ENCODE measurements at places on chromosomes 4 and X.

DNA sequence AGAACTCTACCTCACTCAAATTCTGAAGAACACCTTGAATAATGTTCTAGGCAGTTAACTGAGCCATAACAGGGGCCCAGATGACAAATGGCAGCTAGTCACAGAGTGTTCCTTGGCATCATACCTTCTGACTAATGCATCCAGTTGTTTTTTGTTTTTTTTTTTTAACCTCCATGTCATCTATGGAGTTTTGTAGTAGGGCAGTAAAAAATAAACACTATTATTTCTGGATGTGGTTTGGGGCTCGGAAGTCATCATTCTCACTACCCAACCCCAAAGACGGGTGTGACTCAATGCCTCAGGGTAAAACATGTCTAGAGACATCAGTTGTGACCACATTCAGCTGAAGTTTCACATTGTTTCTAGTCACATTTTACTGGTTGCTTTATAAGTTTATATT is 31.2 kb upstream of the MCF2 start:
- no peak for DNase-seq

GRCh38 chrX:72030431-72030830 is 101.3 kb downstream of the RTL5 start:
- DNase-seq: no peak

GRCh38 chr4:25207997-25208396 is 25.8 kb upstream of the PI4K2B start:
- DNase-seq: no peak

GRCh38 chr4:166414431-166414830 is 541.4 kb downstream of the TLL1 start:
- DNase-seq: no peak

GRCh38 chr4:143344041-143344440 is 7.4 kb downstream of the GAB1 start:
- DNase-seq: no peak

DNA sequence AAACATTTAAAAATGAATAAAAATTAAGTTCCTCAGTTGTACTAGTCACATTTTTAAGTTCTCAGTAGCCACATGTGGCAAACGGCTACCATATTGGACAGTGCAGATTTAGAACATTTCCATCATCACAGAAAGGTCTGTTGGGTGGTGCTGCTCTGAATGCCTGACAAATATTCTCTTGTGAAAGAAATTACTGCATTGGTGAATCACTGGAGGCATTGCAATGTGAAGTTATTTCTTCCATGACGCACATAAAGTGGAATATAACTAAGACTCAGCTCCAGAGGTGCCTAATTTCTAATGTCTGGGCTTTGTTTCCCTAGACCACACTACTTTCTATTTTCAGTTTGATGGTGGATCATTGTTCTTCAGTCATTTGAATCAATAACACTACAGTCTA is 44.9 kb downstream of the CLNK start:
- no peak for DNase-seq

Measured in dermis microvascular lymphatic vessel endothelial cell (primary cell).